ENCODE measurements at places on chromosomes 2 and 18.
A peak's percentile ranks its signal among the peaks of the same experiment; 100 is the strongest.

DNA sequence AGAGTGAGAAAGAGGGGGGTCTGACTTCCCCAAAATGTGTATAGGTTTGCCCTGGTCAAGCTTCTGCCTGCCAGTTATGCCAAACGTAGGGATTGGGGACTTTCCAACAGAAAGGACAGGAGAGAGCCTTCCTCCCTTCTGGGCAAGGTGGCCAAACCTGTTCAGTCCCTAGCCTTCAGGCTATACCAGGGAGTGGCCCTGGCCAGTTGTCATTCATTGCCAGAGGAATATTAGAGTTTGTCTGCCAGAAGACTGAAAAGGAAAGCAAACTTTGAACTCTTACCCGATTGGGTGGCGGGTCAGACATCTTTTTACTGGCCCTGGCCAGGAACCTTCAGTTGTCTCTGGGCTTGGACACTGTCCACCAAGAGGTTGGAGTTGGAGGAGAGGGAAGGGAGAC lies 22.1 kb downstream of the RAB3GAP1 start:
- DNase-seq = no peak

DNA sequence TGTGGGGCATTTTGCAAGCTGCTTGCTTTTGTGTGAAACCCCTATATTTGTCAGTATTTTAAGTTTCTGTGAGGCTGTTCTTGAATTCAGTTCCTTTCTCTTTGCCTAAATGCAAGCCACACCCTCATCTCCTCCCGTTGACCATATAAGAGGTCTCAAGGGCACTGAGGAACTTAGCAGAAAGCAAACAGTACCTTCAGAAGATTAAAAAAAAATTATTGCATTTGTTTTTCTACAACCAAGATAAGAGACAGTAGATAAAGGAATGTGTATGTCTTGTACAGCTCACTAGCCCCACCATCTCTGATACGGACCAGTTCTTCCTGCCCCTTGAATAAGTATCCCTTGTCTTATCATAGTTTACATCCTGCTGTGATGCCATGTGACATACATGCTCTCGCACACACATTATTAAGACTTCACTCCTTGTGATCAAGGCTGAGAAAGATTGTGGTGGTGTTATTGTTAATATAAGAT lies 64.2 kb downstream of the NPAS2 start:
- no peak for DNase-seq

- DNase-seq = no peak
These were observed 107.0 kb upstream of the RAB6C start for GRCh38 chr2:129872446-129872845.

GRCh38 chr2:238069021-238069709 lies 8.4 kb downstream of the SCLY start:
- peak; percentile 31 for DNase-seq

GRCh38 chr2:221705185-221705877 lies 133.2 kb upstream of the EPHA4 start:
- DNase-seq = no peak

- no peak for DNase-seq
These were observed 27.1 kb downstream of the RAB31 start for GRCh38 chr18:9735238-9735637.
